ENCODE measurements at places on chromosomes 3 and 15.

DNA sequence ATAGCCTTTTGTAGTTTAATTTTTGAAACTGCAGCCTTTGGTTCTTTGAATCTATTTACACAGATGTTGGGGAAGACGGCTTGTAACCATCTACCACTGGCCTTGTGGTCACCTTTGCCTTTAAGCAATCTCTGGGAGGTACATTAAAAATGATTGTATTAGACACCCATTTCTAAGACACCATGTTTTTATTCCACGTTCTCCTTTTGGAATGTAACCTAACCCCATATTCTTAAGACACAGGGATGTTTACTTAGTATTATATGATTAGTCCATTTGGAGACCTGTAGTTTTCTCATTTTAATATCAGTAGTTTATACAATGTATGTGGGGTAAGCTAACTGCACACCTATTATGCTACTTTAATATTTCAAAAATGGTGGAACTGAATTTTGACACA, 175.1 kb upstream of the PLSCR5 start:
- DNase-seq = no peak

GRCh38 chr3:41522612-41523011, 323.3 kb downstream of the CTNNB1 start:
- no peak for DNase-seq

- no peak for DNase-seq
Measured at GRCh38 chr3:177633671-177634207, 436.5 kb upstream of the TBL1XR1 start.

DNA sequence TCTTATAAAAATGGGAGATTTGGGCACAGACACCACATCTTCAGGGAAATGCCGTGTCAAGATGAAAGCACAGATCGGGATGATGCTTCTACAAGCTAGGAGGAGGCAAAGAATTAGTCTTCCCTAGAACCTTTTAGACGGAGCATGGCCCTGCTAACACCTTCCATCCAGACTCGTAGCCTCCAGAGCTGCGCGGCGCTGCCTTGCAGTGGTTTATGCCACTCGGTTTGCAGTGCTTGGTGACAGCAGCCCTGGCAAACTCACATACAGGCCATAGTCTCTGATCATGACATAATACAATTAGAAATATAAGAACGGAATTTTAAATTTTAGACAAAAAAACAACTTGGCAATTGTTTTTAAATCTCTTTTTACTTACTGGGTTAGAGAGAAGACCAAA, 37.1 kb upstream of the SLC41A3 start:
- no peak for DNase-seq

DNA sequence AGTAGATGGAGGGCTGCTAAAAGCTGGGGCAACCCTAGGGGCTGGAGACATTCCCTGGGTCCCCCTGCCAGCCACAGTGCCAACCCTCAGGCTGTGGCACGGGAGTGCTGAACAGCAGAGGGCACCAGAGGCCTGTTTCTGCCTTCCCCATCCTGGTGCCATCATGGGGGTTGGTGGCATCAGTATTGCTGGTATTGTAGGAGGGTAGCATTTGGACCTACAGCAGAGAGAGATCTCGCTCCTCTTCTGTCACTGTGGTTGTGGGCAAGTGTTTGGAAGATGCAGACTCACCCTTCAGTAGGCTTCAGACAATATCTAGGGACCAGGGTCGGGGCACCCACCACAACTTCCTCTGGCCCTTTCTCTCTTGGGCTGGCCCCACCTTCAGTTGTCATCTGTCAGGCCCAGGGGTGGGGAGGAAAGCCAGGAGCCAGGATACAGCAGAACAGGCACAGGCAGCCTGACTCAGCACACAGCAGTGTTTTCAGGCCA, 123.5 kb downstream of the RPLP1 start:
- peak; percentile 13 for DNase-seq

DNA sequence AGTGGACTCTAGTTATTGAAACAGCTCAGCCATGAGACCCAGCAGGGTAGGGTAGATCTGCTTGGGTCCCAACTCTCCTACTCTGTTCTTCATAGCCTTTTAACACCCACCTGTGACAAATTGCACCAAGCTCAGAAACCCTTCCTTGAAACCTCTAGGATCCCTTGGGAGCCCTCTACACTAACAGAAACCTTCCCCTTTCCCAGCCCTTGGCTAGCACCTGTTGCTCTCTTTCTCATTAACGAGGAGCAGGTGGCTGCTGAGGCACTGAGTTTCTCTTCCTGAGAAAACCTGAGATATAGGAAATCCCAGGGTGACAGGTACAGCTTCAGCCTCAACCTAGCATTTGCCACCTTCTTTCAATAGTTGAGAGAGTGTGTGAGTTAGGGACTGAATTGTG, 88.3 kb upstream of the CLSTN2 start:
- no peak for DNase-seq

Measured in NCI-H524 treated with DMSO at 0.1 percent for 48 hours (cell line).